Testis (tissue), 5 donors: ENCODE measurements at places on chromosomes 1 and 21.

DNA sequence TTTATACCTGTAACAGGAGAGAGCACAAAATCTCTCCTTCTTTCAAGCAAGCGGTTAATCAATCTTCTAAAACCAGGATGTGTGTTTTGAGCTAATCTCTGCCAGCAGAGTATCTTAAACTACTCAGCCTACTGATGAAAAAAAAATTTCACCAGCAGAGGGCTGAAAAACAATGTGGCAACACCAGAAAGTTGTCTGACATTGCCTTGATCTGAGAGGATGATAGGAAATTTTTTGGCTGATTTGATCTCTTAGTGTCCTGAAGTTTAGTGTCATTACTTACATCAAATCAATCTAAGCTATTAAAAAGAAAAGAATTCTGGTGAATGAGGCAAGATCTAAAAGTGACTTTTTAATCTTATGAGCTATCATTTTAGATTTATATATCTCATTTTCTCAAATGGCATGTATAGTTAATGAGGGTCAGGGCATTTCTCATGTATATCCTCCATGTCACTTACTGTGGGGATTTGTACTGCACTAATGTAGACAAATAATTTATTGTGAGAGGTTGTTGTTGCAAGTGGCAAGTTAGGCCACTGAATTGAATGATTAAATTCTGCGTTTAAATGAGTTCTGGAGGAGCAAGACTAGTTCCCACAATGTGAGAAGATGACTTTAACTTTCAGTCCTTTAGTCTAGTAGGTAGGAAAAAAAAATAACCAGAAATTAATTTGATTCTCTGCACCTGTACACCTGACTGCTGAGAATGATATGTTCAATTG lies 10.9 kb downstream of the ADAMTS1 start:
- no peak for DNase-seq

GRCh38 chr1:37987679-37988078 lies 2.1 kb downstream of the SF3A3 start:
- DNase-seq, result no peak

- DNase-seq, result no peak
These were observed 18.5 kb downstream of the NTMT2 start for GRCh38 chr1:170164103-170164763.

DNA sequence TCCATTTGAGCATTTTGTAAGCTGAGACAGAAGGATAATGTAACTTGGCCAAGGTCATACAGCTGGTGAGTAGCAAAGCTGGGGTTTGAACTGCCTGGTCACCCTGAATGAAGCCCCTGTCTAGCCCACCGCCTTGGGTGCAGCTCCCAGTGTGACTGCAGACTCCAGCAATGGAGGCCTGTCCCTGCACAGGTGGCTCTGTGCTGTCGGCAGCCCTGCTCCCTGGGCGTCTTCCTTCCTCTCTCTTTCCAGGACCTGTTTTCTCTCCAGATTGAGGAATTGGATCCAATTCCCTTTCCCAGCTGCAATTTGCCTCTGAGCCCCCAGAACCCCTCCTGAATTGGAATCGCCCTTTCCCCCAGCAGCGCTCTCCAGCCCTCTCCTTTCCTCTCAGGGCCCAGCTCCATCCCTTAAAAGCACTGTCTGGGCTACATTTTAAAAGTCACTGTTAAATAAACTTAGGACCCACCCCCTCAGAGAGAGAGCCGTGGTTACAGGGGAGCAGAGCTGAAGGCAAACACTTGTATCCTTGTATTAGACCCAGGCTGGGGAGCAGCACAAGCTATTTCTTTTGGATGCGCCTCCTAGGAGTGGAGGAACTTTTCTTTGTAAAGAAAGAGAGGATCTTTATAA lies 161.4 kb upstream of the LMO4 start:
- no peak for DNase-seq

DNA sequence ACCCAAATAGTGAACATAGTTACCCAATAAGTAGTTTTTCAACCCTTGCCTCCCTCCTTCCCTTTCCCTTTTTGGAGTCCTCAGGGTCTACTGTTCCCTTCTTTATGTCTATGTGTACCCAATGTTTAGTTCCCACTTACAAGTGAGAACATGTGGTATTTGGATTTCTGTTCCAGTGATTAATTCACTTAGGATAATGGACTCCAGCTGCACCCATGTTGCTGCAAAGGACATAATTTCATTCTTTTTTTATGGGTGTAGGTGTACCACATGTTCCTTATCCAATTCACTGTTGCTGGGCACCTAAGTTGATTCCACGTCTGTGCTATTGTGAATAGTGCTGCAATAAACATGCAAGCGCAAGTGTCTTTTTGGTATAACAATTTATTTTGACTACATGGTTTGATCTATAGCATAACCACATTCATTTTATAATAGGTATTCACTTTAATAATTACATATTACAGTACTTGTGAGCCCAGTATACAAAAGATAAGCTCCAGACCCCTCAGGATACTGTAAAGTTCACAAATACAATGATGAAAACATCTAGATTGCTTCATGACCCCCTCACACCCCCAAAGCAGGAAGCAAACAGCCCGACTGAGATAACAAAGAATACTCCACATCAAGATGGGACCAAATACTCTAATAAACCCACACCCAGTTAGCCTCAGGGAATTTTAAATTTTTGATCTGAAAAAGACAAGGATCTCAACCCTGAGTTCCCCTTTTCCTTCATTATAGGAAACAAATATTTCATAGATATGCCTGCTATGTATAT lies 45.3 kb downstream of the PUM1 start:
- DNase-seq, result no peak

- DNase-seq, result no peak
These were observed 45.3 kb downstream of the NDC1 start for GRCh38 chr1:53792806-53793205.

DNA sequence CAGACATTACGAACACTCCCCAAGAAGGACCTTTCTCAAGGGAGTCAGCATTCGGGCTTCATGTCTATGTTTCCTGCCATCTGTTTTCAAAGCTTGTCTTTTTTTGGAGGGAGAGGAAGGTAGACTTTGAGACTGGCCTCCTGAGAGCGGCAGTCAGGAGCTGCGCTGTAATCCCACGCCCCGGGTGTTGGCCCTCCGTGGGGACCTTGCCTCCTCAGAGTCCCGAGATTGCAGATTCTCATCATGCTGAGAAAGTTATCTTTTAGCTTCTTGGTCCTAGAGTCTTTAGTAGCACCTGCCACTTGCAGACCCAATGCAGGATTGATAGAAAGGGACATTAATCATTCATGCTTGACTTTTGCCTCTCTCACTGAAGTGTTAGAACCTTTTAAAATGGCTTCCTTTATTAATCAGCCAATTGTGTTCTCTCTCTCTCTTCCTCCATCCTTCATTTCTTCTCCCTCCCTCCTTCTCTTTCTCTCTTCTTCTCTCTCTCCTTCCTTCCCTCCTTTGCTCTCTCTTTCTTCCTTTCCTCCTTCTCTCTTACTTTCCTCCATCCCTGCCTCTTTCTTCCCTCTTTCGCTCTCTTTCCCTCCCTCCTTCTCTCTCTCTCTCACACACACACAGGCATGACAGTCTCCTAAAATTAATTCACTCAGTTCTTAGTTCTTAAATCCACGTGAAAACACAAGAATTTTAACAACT lies 25.2 kb upstream of the GNPAT start:
- no peak for DNase-seq

GRCh38 chr21:14918527-14918926 lies 146.3 kb downstream of the NRIP1 start:
- DNase-seq, result no peak

- no peak for DNase-seq
These were observed 867.4 kb upstream of the ADGRL2 start for GRCh38 chr1:80933346-80933745.

DNA sequence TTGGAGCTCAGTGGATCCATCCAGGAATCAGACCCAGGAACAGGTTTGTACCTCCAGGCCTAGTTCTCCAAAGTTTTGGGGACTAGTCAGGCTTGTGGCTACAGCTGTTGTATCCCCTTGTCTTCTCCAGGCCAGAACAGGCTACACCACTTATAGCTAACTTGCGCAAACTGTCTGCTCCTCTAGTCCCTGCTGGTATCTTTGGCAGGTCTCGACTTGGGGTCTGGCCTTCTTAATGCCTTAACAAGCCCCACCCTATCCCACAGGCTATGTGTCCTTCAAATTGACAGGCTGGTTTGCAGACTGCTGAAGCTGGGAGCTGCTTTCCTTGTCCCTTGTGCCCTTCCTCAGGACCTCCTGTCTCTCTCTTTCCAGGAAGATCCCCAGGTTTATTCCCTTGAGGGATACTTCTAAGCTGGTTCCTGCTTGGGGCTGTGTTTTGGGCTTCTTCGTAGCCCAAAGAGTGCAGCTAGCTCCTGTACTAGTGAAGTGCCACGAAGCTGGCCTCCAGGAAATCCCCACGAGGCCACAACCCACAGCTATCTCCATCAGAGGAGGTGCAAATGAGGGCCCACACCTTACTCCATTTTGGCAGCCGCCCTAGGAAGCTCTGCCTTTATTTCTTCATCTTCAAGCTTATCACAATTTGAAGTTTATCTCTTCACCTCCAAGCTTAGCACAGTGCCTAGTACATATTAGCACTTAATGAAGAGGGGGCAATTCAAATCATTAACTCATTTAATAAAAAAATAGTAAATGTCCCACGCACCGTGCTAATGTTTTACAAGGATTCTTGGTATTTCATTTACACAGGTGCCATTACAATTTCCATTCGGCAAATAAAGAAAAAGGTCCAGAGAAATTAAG lies 683 bp upstream of the DMAP1 start:
- DNase-seq, result no peak

- DNase-seq, result no peak
These were observed 508.6 kb downstream of the PTPRU start for GRCh38 chr1:29744684-29745490.

GRCh38 chr1:30919025-30919881 lies 10.7 kb upstream of the SDC3 start:
- peak; percentile 21 for DNase-seq

- DNase-seq, result no peak
These were observed 101.3 kb upstream of the ESRRG start for GRCh38 chr1:216824511-216824910.

GRCh38 chr1:43632135-43632670 lies 17.7 kb upstream of the KDM4A start:
- no peak for DNase-seq

DNA sequence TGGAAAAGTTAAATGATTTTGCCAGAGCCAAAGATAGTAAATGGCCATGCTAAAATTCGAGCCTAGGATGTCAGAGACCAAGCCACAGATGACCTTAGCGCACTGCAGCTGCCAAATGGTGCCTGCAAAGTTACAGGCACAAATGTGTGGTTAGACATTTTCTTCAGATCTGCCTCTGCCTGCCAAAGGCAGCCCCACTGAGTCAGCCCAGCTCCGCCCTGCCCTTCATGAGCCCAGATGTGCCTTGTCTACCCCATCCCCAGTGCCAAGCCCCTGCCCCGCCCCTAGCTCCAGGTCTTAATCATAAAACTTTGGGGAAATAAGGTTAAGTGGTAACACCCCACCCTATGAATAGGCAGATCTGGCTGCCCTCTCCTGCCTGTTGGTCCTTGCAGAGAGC lies 105.9 kb downstream of the DTL start:
- DNase-seq, result no peak

GRCh38 chr1:153959454-153959853 lies 1.0 kb upstream of the CRTC2 start:
- DNase-seq, result no peak

GRCh38 chr1:1510912-1511532 lies 940 bp upstream of the ATAD3A start:
- DNase-seq, result no peak

GRCh38 chr21:25283720-25284119 lies 323.6 kb downstream of the MRPL39 start:
- DNase-seq, result no peak

DNA sequence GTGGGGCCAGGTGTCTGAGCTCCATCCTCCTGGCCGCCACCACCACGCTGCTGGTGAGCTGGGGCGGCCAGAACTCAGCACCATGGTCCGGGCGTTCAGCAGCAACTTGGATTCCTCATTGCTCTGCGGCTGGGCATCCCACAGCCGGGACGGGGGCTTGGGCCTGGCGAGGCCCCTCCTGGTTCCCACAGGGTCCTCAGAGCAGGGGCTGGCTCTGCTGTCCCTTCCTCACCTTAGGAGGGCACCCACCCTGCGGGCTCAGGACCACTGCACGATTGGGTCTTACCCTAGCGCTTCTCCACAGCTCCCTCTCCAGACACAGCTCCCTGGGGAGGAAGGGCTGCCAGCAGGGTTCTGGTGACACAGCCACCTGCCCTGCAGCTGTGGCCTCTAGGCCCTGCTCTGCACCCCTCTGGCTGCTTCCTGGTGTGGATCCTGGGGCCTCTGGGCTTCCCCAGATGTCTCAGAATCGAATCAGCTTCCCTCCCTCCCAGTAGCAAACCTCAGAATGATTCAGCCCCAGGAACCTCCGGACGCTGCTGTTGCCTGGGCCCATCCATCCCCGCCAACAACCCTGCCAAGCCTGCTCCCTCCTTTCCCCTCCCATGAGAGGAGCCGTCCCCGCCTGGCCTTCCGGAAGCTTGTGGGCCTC lies 25.0 kb downstream of the CRYAA start:
- DNase-seq, result peak; percentile 16

DNA sequence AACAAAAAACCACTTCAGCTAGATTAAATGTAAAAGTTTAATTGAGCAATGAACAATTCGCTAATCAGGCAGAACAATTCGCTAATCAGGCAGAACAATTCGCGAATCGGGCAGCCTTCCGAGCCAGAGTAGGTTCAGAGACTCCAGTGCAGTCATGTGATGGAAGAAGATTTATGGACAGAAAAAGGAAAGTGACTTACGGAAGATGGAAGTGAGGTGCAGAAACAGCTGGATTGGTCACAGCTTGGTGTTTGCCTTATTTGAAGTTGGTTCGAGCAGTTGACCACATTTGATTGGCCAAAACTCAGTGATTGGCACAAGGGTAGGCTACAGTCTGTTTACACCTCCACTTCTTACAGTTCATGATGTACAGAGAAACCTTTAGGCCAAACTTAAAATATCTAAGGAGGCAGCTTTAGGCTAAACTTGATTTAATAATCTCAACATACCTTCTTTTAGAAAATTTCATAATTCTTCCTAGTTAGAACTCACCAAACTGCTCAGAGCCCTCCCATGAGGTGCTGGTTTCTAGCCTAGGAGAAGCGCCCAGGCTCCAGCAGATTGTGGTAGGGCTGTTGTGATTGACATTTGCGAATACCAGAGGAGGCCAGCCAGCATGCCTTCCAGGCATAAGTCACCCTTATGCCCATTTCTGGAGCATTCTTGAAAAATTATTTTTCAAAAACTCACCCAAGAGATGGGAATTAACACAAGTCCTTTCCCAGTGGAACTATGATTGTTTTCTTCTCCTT lies 22.8 kb upstream of the KCNC4 start:
- DNase-seq, result no peak

DNA sequence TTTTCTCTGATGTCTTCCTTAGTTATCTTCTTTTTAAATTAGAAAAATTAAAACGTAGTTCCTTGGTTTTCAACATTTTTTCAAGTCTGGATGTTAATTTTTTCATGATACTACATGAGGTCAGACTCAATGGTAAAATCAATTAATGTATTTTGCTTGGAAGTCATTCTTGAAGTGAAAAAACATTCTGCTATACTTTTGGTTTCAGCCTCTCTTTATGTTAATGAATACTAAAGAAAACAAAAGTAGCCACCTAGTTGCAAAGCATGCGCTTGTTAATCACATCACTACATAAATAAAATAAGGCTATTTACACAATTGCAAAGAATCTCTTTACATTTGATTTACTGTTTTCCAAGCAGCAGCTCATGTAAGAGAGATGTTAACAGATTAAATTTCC lies 170.4 kb downstream of the LIPI start:
- DNase-seq, result no peak

GRCh38 chr1:234170067-234170466 lies 203.2 kb upstream of the COA6 start:
- DNase-seq, result no peak
